ENCODE measurements at places on chromosomes 5 and 9.
A peak's percentile ranks its signal among the peaks of the same experiment; 100 is the strongest.

- peak; percentile 81 for DNase-seq
- peak within 1 kb of the TSS; percentile 91 for H3K27ac ChIP-seq
- no peaks in the 10 kb centered on the region for H3K27me3 ChIP-seq
Measured at GRCh38 chr9:19230355-19231125, at the start of gene DENND4C. DENND4C (plus strand) TSS chr9:19230693; CDS start chr9:19276175, 45,482 bp downstream.

DNA sequence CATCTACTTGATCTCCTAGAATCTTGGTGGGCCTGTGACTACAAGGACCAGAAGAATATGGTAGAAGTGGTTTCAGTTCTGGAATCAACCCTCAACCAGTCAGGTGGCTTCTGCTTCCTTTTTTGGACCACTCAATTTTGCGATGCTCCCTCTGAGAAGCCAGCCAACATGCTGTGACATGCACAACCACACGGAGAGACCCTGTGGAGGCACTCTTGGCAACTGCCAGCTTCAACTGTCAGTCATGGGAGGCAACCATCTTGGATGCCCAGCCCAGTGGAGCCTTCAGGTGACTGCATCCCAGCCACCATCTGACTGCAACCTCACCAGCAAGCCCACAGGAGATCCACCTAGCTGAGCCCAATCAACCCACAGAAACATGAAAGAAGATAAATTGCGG is 137.3 kb downstream of the FAM114A2 start:
- H3K36me3 ChIP-seq = no peaks in the 10 kb centered on the region
- H3K27me3 ChIP-seq = peaks cover 10% of the 10 kb centered on the region
- H3K27ac ChIP-seq = no peak overlapping the region
- no peak for DNase-seq

DNA sequence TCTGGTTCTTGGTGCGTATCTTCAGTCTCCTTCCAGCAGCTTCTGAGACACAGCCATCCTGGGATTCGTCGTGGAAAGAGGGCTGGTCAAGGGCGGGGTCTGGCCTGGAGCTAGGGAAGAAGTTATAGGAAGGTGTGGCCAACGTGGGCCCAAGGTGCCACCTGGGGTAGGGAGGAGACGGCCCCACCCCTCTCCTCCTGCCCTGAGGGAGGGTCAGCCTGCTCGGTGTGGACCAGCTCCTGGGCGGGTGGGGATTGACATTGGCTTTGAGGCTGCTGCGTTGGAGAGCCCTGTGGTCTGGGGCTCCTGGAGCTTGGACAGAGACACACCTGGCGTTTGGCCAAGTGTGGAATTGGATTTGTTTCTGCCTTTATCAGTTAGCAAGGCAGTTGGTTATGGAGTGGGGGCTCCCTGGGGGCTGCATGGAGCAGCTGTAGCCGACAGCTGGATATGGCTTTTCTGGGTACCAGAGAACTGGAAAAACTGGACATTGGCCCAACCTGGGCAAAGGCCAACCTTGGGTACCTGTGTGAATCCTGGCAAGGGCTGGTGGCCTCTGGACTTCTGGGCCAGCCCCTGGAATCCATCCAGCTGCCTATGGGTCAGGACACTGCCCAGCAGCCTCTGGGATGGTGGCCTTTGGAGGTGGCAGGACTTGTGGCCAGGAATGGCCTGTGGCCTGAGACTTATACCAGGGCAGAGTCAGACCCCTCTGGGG is 75.7 kb upstream of the PPP1R26 start:
- DNase-seq = no peak
- H3K4me1 ChIP-seq = no peaks in the 10 kb centered on the region
- no peaks in the 10 kb centered on the region for H3K27me3 ChIP-seq
- H3K36me3 ChIP-seq = no peaks in the 10 kb centered on the region

DNA sequence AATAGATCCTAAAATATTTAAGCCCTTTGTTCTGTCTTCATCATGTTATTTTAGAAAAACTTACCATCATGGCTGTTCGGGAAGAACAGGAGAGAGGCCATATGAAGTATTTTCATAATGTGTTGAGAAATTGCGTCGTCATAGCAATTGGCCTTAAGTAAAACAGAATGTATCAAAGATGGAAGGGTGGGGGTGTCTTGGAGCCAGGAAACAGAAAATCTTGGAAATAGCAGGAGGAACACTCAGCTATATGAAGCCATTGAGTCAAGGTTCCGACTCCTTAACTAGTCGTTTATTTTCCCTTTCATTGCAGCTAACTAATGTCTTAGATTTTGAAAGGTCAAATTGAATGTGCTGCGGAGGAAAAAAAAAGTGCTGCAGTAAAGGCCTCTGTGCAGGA is 1.3 kb downstream of the SPTAN1 start:
- no peak for DNase-seq
- 0 out of 2 replicates have a peak, but pooled peaks cover 4% of the 10 kb centered on the region for H3K36me3 ChIP-seq
- no peak overlapping the region for H3K27ac ChIP-seq
- H3K27me3 ChIP-seq = no peaks in the 10 kb centered on the region
- peaks cover 58% of the 10 kb centered on the region for H3K4me1 ChIP-seq

DNA sequence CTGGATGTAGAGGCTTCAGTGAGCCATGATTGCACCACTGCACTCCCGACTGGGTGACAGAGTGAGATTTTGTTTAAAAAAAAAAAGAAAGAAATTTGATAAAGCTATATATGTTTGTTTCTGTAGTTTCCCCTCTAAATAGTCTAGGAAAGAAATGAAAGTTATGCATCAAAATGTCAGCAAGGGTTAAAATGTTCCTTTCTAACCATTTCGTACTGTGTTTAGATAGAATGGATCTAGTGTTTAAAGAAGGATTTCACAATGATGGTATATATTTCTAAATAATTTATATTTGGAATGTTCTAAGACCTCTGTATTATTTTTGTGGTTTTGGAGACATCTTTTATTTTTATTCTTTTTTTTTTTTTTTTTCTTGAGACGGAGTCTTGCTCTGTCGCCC is 22.7 kb downstream of the TEK start:
- H3K27me3 ChIP-seq = no peaks in the 10 kb centered on the region
- no peak overlapping the region for H3K27ac ChIP-seq
- no peak overlapping the region for H3K4me3 ChIP-seq
- H3K36me3 ChIP-seq = no peaks in the 10 kb centered on the region
- no peak for DNase-seq
- H3K4me1 ChIP-seq = no peaks in the 10 kb centered on the region

- peaks cover 3% of the 10 kb centered on the region for H3K27me3 ChIP-seq
- H3K27ac ChIP-seq = no peak overlapping the region
- no peaks in the 10 kb centered on the region for H3K36me3 ChIP-seq
- no peak overlapping the region for H3K4me3 ChIP-seq
Measured at GRCh38 chr5:167835146-167835545, 456.3 kb upstream of the WWC1 start.

- no peaks in the 10 kb centered on the region for H3K27me3 ChIP-seq
- H3K36me3 ChIP-seq = no peaks in the 10 kb centered on the region
- no peak overlapping the region for H3K4me3 ChIP-seq
- DNase-seq = no peak
- no peaks in the 10 kb centered on the region for H3K4me1 ChIP-seq
Measured at GRCh38 chr9:131950487-131950886, 129.2 kb downstream of the MED27 start.

DNA sequence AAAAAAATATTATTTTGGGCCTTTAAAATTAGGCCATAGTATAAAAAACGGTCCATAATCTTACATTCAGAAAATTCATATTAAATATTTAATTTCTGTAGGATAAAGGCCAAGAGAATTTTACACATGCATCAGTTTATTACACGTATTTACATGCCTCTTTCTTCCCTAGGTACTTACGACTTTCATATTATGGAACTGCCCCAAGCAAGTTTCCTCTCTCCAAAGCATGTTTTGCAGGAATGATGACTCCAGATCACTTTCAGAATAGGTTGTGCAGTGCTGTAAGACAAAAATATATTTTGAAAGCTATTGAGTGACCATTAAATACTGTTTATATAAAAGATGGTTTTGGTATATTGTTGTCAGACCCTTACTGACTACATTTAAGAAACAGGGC is 61.8 kb downstream of the WDR36 start:
- H3K36me3 ChIP-seq = no peaks in the 10 kb centered on the region
- H3K4me1 ChIP-seq = peaks cover 6% of the 10 kb centered on the region
- no peak for DNase-seq

DNA sequence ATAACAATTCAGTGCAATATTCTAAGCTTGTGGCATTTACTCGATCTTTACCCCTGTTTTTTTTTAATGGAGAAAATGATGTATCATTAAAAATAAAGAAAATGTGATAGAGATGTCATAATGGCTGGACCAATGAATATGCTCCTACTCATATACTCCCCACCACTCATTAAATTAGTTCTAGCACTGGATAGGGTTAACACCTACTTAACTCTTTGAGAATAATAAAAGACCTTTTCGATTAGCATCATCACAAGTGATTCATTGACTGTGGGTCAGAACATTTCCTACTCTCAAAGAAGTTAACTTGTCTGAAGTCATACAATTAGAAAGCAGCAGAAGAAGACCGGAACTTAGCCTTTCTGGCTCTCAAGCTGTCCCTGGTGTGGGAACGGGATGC is 31.6 kb upstream of the RANBP6 start:
- no peaks in the 10 kb centered on the region for H3K36me3 ChIP-seq
- no peak overlapping the region for H3K27ac ChIP-seq
- H3K4me3 ChIP-seq = no peak overlapping the region
- no peaks in the 10 kb centered on the region for H3K4me1 ChIP-seq
- H3K27me3 ChIP-seq = no peaks in the 10 kb centered on the region
- DNase-seq = no peak

- H3K4me3 ChIP-seq = no peak overlapping the region
- no peaks in the 10 kb centered on the region for H3K36me3 ChIP-seq
Measured at GRCh38 chr9:91427873-91428272, 4.2 kb upstream of the NFIL3 start.

DNA sequence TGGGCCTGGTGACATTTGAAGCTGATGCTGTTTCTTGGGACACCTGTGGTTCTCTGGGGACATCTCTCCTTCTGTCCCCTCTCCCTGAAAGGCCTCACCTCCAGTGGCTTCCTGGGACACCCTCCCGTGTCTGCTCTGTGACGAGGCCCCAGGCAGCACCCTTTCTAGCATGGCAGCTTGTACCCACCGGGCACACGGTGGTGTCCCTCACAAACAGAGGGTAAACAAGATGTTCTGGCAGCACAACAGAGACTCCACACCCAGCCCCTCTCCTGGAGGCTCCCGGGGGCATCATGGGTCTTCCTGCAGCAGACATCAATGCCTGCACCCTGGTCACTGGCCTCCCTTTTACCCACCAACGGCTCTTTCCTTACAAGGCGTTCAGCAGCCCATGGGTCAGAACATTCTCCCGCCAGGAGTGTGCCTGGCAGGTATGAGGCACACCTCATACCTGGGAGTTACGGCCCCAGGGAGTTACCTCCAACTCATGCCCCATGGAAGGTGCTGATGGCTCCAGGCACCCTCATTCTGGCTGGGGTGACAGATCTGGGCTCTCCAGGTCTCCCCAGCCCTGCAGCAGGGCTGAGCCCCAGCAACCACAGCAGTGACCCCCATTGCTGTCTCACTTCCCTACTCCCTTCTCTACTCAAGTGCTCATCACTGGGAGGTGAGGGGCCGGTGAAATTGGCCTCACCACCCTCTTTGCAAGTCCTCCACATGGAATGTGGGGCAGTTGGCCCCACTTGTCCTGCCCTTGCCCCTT is 51.1 kb downstream of the BARX1 start:
- no peaks in the 10 kb centered on the region for H3K27me3 ChIP-seq
- no peaks in the 10 kb centered on the region for H3K36me3 ChIP-seq
- DNase-seq = no peak
- no peak overlapping the region for H3K4me3 ChIP-seq
- no peak overlapping the region for H3K27ac ChIP-seq

GRCh38 chr5:23994581-23995370 is 487.4 kb downstream of the PRDM9 start:
- H3K27me3 ChIP-seq = no peaks in the 10 kb centered on the region
- H3K4me3 ChIP-seq = no peak overlapping the region
- H3K36me3 ChIP-seq = no peaks in the 10 kb centered on the region
- no peak overlapping the region for H3K27ac ChIP-seq

DNA sequence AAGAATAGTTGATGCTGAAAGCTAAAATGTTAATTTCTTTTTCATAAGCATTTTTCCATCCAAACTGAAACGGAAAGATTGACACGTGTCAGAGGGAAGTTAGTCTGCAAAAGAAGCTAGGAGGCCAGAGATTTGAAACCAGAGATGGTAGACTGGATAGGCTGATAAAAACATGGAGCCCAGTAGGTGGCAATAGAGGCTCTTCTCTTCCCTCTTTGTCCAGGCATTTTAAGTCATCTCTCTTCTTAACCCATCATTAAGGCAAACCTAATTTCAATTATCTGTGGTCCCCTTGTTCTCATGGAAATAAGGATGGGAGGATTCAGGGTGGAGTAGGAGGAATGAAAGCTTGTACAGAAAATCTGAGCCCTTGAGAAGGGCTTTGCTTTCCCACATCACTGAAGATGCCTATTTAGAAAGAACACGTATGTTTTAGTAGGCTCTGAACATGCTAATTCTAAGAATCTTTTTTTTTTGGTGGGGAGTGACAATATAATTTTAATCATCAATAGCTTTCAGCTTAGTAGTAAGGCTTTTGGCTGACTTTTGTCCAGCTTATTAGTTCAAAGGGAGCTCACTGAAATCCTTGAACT is 66.6 kb downstream of the ZNF474 start:
- no peaks in the 10 kb centered on the region for H3K36me3 ChIP-seq
- H3K27ac ChIP-seq = no peak overlapping the region
- no peaks in the 10 kb centered on the region for H3K27me3 ChIP-seq
- no peak for DNase-seq
- no peaks in the 10 kb centered on the region for H3K4me1 ChIP-seq

DNA sequence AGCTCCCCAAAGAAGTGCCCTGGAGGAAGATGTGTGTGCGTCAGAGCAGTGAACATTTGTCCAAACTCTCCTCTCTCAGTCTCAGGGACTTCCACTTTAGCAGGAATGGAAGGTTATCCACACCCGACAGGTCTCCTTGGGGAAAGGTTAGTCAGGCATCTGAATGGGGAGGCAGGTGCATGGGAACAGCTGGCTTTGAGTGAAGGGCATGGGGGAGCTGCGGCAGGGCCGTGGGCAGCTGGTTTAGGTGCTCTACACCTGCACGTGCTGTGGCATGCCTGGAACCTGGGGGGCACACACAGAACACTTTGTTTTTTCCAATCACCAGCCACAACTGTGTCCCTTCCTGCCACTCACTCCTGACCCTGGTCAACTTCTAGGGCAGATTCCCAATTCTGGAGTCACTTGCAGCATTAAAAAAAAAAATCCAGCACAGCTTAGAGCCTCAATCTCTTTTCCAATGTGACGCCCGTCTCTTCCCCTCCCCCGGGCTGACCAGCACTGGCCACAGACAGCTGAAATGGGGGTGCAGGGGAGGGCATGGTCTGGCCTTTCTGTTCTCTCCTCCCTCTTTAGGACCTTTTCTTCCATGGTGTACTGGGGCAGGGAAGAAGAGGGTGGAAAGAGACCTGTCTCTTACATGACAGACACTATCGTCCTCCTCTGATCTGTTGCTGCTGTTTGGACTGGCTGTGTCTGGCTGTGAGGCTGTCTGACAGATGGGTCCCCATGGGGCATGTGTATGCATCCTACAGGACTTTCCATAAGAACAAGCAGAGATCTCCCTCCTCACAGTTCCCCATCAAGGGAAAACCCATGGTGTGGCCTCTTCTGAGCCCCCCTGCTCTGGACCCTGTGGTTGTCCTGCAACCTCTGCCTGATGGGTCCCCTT is 9.5 kb upstream of the IL3 start:
- DNase-seq = no peak
- no peaks in the 10 kb centered on the region for H3K36me3 ChIP-seq
- no peaks in the 10 kb centered on the region for H3K4me1 ChIP-seq
- H3K4me3 ChIP-seq = no peak overlapping the region
- H3K27ac ChIP-seq = no peak overlapping the region

Data from DND-41 (cell line).